Pancreas (tissue), 10 donors: ENCODE measurements at places on chromosomes 4 and X. TPM values are rescaled to one million over a fixed set of nuclear protein-coding genes. Genes with fewer than 3 reads are reported as not detected.

Gene NDUFC1
- total RNA-seq: 26.5 TPM

Gene SLC49A3
- total RNA-seq: 5.2 TPM

Gene TAF1
- 23.2 TPM for total RNA-seq

Gene AFF2
- total RNA-seq: 0.04 TPM

Gene GCNA
- total RNA-seq: 1.0 TPM

Gene MAD2L1
- total RNA-seq: 0.59 TPM

Gene SLITRK4
- total RNA-seq: 0.73 TPM

Gene PASD1
- not detected for total RNA-seq

Gene TCEAL7
- 0.43 TPM for total RNA-seq
